ENCODE measurements at places on chromosomes 6 and 20.

DNA sequence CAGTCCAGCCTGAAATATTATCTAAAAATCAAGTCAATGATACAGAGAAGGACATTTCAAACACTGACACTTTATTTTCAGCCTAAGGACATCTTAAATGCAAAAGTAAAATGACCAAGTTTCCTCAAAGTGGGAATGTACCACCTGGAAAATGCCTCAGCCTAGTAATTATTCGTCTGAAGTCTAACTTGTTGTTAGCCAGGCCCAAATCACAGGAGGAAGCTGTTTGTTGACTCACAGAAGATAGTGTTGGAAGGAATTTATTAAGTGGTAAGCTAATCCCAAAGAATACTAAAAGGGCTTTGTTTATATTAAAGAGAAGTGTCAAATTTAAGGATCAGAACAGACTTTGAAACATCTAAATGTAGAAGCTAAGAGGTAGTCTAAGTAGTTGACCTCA is 2.5 kb downstream of the PDE7B start:
- DNase-seq: no peak

GRCh38 chr6:134097114-134097707 is 44.8 kb upstream of the SLC2A12 start:
- peak; percentile 65 for DNase-seq

GRCh38 chr6:168817558-168818159 is 376.7 kb downstream of the SMOC2 start:
- DNase-seq: no peak

DNA sequence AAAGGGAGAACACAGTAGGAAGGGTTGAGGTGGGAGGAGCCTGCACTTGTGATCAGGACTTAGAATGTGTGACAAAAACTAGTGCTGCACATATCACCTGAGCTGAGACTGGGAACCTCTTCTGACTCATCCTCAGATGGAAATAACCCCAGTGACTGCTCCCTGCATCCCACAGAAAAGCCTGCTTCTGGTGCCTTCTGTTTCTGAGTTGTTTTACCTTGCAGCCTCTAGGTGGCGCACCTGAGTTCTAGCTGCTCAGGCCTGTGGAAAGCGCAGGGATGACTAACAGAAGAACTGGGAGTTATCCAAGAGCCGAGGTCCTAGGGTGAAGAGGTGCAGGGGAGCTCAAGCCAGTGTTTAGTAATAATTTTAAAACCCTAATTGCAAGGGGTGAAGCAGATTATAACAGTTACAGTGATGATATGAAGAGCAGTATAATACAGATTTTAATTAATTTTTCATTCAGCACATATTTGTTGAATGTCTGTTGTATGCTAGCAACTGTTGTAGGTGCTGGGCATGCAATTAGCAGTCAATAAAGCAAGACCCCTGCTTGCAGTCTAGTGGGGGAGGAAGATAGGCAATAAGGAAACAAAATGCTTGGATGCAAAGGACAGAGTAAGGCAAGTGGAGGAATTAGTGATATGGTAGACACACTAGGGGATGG is 302.5 kb downstream of the DHX35 start:
- peak; percentile 80 for DNase-seq

DNA sequence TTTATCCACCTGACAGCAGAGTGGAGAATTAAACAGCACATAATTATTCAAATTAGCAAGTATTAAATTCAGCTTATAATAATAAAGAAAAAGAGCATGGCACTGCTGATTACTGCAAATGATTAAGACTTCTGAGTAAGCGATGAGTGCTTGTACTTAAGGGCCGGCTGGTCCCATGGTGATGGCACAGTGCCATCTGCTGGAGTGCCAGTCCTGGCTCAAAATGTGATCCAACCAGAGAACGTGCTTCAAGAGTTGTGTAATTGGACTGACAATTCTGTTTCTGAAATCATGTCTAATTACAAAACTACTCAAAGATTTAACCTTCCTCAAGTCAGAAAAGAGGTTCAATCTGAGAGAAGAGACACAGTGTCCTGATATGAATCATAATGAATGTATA is 181.6 kb upstream of the RGS17 start:
- peak; percentile 64 for DNase-seq

DNA sequence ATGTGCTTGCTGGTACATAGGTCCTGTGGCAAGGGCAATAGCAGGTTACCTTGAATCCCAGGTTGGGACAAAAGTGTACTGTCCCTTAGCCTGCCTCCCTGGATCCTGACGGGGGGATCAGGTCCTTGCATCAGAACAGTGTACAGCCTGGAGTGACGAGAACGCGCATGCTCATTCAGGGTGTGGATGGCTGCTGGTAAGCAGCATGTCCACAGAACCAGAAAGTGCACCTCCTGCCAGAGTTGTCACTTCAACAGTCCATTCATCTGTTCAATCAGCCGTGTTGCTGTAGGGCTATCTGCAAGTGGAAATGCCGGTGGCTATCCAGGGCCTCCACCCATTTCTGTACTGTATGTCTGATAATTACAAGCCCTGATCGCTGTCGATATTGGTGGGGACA is 236.3 kb upstream of the SOX4 start:
- DNase-seq: no peak

- no peak for DNase-seq
Observed at GRCh38 chr20:22308934-22309333, 275.4 kb downstream of the FOXA2 start.

DNA sequence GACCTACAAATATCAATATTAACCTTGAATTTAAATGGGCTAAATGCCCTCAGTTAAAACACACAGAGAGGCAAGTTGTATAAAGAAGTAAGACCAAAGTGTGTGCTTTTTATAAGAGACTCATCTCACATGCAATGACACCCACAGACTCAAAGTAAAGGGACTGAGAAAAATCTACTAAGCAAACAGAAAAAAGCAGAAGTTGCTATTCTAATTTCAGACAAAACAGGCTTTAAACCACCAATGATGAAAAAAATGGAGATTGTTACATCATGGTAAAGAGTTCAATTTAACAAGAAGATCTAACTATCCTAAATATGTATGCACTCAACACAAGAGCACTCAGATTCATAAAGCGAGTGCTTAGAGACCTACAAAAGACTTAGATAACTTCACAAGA is 741.9 kb upstream of the MARCKS start:
- no peak for DNase-seq

DNA sequence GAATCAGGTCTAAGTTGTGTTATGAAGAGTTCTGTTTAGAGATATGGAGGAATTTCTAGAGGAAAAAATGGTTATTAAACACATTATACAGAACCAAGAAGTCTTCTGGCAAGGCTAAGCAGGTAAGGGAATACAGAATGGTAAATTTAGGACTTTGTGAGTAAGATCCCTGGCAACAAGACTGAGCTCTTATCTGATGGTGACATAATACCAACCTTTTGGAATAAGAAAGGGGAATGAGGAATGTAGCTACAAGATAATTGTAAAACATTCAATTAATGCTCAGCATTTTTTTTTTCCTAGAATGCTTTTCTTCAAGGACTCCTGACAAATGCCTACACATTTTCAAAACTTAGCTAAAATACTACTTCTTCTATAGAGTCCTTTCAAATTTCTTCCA is 51.8 kb downstream of the CYB5R4 start:
- DNase-seq: no peak

DNA sequence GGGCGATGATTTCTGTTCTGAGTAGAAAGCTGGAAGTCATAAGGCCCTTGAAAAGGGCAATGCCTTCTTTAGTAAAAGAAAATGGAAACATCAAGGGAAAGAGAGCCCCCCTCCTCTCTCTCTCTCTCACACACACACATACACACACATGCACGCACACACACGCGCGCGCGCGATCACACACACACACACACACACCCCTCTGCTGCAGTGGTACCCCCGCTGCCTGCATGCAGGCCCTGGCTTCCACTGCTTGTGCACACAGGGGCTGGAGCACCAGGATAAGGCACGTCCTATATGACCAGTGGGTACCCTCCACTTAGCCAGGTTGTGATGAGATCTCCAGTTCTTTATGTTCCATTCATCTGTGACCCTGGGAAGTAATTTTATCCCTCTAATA is 300.9 kb downstream of the SLC35F1 start:
- no peak for DNase-seq

GRCh38 chr20:9088556-9088955 is 19.7 kb downstream of the PLCB4 start:
- DNase-seq: no peak

DNA sequence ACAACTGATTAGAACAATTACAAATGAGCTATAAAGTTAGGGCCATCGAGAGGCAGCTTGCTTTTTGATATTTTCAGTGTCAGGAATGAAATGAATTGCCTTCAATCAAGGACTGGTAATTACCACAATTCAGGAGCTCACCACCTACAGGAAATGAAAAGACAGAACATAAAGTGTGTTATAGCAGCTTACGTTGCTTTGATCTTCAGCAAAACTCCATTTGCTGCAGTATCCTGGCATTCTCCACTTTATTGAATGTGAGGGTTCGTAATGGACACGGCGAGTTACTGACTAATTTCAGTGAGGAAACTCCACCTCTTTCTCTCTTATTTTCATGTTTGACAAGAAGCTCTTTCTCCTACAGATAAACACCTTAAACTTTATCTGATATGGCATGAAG is 440.0 kb upstream of the HSF2 start:
- DNase-seq: no peak

GRCh38 chr6:44738601-44739146 is 351.2 kb downstream of the CDC5L start:
- DNase-seq: no peak

DNA sequence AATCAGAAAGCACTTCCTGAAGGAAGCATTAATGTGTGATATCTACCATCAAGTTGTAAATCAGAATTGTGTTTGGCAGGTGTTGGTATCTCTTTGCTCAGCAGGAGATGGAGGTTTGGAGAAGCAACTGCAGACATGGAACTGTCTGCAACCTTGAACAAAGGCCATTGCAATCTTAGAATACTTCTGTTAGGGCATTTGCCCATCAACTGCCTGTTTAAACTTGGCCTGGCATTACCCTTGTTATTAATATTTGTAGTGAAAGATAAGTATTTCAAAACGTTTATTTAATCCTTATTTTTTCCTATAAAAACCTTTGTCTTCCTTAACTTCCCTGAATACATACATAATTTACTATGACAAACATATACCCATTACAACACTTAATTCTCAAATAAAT is 14.1 kb downstream of the GSTA5 start:
- DNase-seq: no peak

- DNase-seq: peak; percentile 21
Observed at GRCh38 chr6:3759646-3760232, 8.2 kb upstream of the PXDC1 start.

DNA sequence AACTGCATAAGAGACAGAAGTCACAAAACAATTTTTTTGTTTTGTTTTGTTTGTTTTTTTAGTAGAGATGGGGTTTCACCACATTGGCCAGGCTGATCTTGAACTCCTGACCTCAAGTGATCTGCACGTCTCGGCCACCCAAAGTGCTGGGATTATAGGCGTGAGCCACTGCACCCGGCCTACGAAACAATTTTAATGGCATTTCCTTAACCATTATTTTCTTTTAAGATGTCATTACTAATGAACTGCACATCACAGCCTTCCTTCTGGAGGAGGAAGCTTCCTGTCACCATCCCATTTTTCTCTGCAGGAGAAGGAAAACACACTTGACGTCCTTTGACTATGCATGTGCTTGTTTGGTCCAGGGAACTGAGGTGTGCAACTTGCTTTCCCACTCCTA is 125.3 kb upstream of the AKIRIN2 start:
- DNase-seq: no peak

GRCh38 chr6:156809034-156809433 is 31.9 kb downstream of the ARID1B start:
- DNase-seq: no peak

- no peak for DNase-seq
Observed at GRCh38 chr20:63765902-63766301, 26.3 kb downstream of the SLC2A4RG start.

DNA sequence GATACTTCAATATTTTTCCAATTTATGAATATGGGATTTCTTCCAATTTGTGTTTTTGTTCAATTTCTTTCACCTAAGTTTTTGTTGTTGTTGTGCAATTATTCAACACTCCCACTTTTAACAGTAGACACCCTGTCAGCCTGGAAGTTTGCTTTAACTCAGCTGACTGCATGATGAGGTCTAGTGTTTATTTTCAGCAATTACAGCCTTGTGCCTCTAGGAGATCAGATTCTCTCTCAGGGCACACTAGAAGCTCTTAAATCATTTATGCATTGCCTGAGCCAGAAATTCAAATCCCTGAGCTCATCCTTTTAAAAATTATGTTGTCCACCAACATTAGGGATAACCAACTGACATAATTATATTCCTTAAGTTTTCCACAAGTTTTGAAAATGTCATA is 85.7 kb downstream of the MRAP2 start:
- DNase-seq: no peak

- no peak for DNase-seq
Observed at GRCh38 chr20:14838663-14839628, 501.5 kb upstream of the FLRT3 start.

DNA sequence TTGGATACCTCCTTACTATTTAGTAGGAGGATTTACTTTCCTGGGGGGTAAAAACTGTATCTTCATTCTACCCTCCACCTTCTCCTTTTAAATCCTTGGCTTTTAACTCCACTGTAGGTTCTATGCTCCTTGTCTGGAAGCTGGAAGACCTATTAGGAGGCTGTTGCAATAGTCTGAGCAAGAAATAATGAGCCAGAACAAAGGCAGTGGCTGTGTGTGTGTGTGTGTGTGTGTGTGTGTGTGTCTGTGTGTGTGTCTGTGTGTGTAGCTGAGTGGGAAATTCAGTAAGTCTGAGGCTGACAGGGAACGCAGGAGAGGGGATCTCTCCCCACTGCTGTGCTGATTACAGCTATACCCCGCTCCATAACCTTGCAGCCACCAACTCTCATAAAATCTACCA is 35.8 kb downstream of the HTR1E start:
- no peak for DNase-seq

DNA sequence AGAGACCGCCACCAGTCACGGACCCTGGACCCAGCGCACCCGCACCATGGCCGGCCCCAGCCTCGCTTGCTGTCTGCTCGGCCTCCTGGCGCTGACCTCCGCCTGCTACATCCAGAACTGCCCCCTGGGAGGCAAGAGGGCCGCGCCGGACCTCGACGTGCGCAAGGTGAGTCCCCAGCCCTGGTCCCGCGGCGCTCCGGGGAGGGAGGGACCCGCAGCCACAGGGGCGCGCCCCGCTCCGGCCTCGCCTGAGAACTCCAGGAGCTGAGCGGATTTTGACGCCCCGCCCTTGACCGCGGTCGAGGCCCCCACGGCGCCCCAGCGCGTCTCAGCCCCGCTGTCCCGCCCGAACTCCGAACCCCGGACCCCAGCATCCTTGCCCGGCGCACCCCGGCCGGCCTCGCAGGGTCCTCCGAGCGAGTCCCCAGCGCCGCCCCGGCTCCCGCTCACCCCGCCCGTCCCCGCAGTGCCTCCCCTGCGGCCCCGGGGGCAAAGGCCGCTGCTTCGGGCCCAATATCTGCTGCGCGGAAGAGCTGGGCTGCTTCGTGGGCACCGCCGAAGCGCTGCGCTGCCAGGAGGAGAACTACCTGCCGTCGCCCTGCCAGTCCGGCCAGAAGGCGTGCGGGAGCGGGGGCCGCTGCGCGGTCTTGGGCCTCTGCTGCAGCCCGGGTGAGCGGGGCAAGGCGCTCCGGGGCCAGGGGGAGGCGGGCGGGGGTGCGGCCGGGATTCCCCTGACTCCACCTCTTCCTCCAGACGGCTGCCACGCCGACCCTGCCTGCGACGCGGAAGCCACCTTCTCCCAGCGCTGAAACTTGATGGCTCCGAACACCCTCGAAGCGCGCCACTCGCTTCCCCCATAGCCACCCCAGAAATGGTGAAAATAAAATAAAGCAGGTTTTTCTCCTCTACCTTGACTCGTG is at the start of gene OXT:
Gene OXT, plus strand, starts transcription at position 11 of the 920 bp plus-strand sequence. Its CDS starts 36 bp downstream, at position 47.
- no peak for DNase-seq

Data from A172 (cell line).